ENCODE measurements at places on chromosomes 6 and 20.
A peak's percentile ranks its signal among the peaks of the same experiment; 100 is the strongest.

- DNase-seq, result no peak
These were observed 66.1 kb upstream of the SLC22A16 start for GRCh38 chr6:110542311-110543024.

GRCh38 chr6:154243793-154244750 is 112.5 kb downstream of the IPCEF1 start:
- DNase-seq, result no peak

DNA sequence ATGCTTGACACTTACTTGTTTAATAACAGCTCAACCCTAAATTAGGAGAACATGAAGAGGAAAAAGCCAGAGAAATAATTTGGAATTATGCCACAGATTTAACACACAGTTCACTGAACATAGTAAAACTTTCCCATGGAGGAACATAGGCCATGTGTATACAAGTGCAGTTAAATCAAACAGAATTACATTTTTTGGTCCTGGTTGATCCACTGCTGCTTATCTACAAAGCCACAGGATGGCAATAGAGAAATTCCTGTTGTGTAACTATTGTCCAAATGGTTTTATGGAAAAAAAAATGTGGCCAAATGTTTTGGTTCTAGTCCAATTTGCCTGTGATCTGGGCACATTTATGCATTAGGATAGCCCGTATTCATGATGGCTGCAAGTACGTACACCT is 136.8 kb downstream of the ALDH8A1 start:
- no peak for DNase-seq

- no peak for DNase-seq
These were observed 4.9 kb downstream of the TBXT start for GRCh38 chr6:166162599-166163342.

GRCh38 chr6:168623736-168624135 is 182.8 kb downstream of the SMOC2 start:
- DNase-seq, result no peak

DNA sequence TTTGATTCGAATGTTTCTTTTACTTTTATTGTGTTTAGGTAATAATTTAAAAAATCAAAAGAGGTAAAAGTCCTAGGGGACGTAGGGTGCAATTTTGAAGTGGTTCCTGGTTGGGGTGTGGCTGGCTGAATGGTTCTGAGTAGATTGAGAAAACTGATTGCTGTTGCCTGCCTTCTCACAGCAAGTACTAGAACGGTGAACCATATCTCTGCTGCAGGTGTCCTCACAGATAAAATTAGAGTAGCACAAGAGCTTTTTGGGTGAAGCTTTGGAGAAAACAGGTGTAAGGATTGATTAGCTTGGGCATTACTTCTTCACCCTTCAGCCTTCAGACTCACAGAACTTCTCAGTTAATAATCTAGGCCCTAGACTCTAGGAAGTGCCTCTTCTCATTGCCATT is 19.8 kb upstream of the GJA10 start:
- DNase-seq, result no peak

- no peak for DNase-seq
These were observed 20.0 kb downstream of the PNLDC1 start for GRCh38 chr6:159819932-159820640.

GRCh38 chr6:163688739-163689362 is 274.3 kb downstream of the QKI start:
- no peak for DNase-seq

DNA sequence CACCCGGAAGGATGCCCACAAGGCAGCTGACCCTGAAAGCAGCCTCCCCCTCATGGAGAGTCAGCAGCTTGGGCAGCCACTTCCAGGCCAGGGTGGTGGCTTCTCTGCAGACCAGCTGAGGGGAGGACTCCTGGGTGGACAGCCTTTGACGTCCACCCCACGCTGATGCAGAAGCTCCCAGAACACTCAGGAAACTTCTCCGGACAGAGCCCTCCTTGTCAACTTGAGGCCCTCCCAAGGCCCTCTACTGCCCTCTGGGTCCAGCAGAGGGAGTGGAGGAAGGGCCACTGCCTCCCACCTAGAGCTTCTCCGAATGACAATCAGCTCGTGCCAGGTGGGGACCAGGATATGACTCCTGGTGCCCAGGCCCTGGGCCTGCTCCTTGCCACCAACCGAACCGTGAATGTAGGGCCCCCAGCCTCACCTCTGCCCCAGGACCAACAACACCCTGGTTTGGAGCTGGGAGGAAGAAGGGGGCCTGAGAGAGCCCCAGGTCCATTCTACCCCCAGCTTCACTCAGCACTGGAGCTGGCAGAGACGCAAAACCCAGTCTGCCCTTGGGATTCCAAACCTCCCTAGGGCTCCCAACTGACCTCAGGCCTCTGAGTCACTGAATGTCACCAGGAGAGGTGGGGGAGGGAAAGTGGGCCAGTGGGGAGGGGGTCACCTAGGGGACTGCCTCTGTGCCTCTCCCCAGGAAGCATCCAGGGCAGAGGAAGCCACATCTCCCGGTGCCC is 10.9 kb upstream of the SLC22A7 start:
- DNase-seq, result no peak

DNA sequence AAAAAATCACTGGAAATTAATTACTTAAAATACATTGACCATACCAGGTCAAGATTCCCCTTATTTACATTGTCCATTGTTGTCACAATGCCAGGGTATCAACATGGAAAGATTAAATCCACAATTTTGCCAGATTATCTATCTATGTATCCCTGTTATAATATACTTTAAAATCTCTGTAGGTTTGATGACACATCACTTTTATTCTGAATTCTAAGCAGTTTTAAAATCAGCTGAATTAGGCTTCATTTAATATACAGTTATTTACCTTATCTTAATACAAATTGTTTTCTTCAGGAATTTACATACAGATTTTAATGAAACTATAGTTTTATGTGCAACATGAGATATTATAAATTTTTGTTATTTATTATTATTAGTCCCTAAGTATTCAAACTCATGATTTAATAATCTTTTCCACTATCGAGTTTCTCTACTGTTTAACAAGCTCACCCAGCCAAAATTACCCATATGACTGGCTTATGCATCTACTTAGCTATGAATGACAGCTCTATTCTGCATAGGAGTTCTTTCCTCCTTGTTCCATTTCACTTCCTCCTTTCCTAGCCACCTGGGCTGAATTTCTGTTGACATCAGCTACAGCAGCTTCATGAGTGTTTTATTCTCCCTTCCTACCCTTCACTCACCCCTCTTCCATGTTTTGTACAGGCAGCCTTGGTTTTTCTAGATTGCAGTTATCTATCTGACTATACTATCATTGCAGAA is 654.2 kb upstream of the MAP3K7 start:
- no peak for DNase-seq

GRCh38 chr6:52135217-52135616 is 47.8 kb upstream of the PKHD1 start:
- no peak for DNase-seq

- no peak for DNase-seq
These were observed 6.0 kb upstream of the VEGFA start for GRCh38 chr6:43763812-43764522.

DNA sequence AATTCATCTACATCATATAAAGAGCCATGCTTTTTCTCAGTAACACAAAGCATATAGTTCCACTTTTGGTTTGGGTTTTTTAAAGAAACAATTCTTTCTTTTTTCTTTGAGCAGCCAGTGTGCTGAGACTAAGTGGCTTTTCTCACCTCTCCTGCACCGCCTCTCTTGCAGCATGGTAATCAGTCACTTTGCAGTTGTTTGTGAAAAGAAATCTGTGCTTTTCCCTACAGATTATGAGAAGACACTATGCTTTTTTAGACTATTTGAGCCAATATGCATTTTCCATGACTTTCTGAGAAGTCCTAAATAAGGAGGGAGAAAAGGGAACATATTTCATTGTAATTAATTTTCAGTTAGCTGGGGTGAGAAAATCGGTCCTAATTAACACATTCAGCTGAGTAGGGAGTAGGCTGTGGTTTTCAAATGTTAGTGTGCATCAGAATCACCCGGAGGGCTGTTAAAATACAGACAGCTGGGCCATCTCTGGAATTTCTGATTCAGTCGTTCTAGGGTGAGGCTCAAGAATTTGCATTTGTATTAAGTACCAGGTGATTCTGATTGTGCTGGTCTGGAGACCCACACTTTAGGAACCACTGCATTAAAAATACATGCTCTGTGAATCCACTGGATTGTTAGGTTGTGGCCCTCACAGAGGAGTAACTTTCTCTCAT is 155.2 kb downstream of the TINAG start:
- no peak for DNase-seq

- DNase-seq, result no peak
These were observed 143.4 kb upstream of the HMGN3 start for GRCh38 chr6:79377888-79378348.

DNA sequence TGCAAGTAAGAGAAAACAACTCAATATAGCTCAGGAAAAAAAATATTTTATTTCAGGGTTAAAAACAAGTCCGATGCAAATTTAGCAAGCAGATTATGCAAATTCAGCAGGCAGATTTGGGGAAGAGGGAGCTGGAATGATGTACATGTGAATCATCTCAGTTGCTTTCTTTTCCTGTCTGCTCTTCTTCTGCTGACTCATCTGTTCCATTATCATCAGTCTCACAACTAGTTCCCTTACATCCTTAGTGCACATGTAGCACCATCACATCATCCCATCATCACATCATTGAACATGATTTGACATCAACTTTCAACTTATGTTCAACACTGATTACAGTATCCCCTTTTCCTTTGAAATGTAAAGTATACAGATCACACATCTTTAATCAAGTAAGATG is 11.5 kb upstream of the DEFB113 start:
- DNase-seq, result no peak

- no peak for DNase-seq
These were observed 49.3 kb downstream of the CD83 start for GRCh38 chr6:14166839-14167238.

- no peak for DNase-seq
These were observed 8.7 kb downstream of the JAG1 start for GRCh38 chr20:10665027-10665561.

GRCh38 chr6:75428204-75428603 is 65.4 kb downstream of the FILIP1 start:
- no peak for DNase-seq

DNA sequence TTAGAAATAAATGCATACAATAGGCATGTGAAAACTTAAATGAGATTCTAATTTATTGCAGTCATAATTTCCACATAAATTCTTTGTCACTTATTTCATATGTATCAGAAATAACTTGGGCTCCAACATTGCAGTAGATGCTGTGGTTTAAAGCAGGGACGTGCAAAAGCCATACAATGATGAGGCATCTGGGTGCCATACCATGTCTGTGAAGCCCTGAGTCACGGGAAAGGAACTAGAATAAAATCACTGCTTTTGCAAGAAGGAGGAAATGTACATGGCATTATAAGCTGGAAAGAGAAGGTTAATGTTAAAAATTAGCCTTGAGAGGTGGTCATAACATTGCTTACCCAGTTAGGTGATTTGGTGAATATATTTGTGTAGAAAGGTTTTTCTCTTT is 180.4 kb downstream of the SASH1 start:
- no peak for DNase-seq

- DNase-seq, result peak; percentile 56
These were observed 149.5 kb upstream of the NEDD9 start for GRCh38 chr6:11381801-11382513.

DNA sequence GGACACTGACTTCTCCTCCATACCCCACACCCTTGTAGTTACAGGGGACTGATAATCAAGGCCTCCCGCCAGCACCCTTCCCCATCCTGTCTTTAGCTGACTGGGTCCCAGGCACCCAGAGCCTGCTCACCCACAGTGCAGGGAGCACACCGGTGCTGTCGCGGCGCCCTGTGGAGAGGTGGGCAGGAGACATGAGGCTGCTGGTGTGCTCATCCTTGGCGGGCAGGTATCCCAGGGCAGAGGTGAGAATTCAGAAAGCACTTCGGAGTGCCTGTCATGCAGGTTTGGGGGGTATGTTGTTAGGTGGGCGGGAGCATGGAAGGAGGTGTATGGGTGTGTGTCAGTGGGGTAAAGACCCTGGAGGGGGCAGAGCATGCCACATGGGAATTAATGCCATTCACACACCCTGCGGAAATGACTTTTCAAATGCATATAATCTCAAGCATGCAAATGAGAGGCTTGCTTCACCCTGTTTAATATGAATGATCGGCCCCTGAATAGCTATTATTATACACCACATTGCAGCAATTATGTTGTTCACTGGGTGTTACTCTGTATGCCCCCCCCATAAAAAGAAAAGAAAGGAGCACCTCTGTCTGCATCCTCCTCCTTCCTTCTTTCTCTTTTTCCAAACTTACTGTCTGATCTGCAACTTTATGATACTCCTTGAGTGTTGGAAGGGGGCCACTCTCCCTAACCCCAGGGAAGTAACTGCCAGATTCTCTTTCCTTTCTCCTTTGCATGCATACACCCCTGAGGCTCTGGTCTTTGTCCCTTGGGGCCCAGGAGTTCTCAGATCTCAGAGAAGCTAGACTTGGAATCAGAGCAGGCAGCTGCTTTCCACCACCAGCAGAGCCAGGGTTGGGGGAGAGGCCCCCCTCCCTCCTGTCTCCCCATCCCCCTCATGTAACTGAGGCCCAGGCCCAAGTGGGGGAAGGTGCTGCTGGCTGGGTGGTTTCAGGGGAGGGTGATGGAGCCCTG is 16.0 kb downstream of the FOXP4 start:
- no peak for DNase-seq

DNA sequence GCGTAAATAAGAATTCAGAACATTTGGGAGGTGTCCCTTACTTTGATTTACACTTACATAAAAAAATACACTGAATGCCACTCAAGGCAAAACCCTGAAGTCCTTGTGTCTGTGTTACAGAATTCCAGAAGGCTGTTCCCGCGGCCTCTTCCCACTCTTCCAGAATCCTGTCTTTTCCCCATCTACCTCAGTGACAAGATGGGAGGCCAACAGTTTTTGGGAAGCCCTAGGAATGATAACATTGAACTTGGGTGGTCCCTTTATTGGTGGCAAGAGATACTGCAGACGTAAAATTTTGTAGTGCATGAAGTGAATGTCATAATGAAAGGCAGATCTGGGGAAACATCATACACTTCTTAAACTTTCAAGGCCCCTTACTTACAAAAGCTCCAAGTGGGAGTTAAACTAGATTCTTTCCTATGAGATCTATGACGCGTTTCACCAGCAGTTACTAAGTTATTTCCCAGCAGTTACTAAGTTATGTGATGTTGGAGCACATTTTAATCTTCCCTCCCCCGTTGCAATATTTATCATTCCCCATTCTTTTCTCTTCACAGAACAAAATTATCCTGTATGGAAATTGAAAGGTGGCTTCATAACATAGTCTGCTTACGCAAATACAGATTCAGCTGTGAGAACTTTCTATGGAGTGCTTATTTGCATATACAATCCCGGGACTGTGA is 79.5 kb downstream of the BCAS1 start:
- no peak for DNase-seq

- DNase-seq, result no peak
These were observed 318.9 kb upstream of the JAG1 start for GRCh38 chr20:10992731-10993130.

All from activated T-cell treated with anti-CD3 and anti-CD28 coated beads for 4 hours (primary cell).